ENCODE measurements at places on chromosomes 5 and 9.

DNA sequence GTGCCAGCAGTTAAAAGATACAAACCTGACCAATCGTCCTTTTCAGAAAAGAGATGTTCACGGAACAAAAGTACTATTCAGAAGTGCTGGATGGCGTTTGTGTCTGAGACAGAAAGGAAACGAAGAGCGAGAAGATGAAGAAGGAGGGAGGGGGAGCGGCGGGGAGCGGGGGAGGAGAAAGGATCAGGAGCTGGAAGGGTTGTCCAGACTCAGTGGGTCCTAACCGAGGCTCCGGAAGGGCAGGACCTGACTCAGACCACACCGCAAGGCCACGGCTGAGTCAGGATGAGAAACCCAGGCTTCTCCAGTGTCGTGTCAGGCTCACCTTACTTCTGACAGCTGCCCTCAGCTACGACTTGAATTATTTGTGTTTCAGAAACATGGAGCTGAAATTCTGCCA, 46.2 kb downstream of the PAX5 start:
- no peak for DNase-seq

DNA sequence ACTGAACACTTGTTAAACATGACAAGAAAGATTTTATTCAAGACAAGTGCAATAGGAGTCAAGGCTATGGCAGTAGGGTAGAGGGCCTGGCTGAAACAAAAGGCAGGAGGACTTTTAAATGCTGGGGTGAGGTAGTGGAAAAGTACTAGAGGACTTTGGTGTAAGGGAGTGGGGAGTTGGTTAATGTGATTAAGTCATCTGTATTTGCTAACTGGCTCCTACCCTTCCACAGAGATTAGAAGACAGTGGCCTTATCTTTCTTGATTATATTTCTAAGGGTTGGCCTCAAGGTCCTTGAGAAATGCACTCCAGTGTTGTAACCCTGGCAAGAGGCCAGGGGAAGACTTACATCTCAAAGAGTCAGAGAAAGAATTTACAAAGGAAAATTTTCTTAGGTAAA, 160.2 kb upstream of the FTMT start:
- DNase-seq = no peak

- no peak for DNase-seq
Observed at GRCh38 chr9:101860920-101861319, 122.5 kb upstream of the GRIN3A start.

GRCh38 chr9:33785914-33786313, 9.4 kb upstream of the PRSS3 start:
- DNase-seq = peak; percentile 30

DNA sequence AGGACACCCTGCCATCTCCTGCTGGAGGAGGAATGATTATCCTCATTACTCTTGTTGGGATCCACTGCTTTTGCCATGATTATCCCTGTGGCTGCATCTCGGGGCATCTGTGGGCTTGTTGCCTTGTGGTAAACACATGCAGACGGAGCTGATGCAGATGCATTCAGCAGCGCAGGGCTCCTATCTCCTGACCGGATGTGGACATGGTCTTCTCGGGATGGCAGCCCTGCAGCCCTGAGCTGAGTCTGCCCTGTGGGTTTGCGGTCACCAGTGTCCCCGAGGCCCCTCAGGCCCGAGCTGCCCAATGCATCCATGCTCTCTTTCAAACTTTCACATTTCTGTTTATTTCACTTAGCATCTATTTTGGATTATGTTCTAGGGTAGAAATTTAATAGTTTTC, 250.4 kb upstream of the IRX1 start:
- DNase-seq = no peak

GRCh38 chr9:120730654-120731514, 16.6 kb upstream of the MEGF9 start:
- peak; percentile 19 for DNase-seq

GRCh38 chr9:131708226-131709002, 31.5 kb downstream of the RAPGEF1 start:
- DNase-seq = peak; percentile 46

- no peak for DNase-seq
Observed at GRCh38 chr5:73727470-73727869, 101.5 kb downstream of the ARHGEF28 start.

- DNase-seq = no peak
Observed at GRCh38 chr5:146962801-146963355, 84.3 kb upstream of the PPP2R2B start.

GRCh38 chr5:133129950-133130349, 78.1 kb downstream of the HSPA4 start:
- no peak for DNase-seq

DNA sequence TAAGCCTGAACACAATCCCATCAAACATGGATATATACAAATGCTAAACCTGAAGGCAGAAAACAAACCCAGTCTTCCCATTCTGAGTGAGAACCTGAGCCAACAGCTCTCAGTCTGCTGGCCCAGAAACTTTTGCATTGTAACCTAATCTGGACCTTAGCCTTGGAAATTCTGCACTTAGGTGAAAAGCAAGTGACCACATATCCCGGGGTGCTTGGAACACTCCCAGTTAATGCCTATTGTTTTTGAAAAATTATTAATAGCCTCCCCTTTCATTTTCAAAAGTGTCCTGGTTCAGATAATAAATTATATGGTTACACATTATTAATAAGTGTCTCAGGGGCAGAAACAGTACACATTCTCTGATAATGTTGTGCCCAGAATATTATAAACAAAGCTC, 228.3 kb upstream of the TARS1 start:
- DNase-seq = no peak

- no peak for DNase-seq
Observed at GRCh38 chr9:118395415-118395814, 691.2 kb downstream of the TLR4 start.

DNA sequence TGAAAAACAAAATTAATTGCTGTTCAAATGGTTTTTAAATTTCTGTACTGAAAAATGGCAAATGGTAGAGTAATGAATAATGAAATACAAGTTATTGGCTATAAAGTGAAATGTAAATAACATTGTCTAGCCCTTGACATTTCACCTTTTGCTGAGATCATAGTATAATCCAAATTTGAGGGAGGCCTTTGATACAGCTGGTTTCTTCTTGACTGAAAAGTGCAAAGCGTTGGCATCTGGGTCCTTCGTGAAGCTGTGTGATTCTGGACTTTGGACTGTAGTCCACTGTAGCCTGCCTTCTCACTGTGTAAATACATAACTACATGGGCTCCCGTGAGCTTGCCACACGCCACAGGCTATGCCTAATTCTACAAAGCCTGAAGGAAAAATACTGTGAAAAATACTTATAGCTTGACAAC, 52.3 kb downstream of the ARHGEF28 start:
- no peak for DNase-seq

DNA sequence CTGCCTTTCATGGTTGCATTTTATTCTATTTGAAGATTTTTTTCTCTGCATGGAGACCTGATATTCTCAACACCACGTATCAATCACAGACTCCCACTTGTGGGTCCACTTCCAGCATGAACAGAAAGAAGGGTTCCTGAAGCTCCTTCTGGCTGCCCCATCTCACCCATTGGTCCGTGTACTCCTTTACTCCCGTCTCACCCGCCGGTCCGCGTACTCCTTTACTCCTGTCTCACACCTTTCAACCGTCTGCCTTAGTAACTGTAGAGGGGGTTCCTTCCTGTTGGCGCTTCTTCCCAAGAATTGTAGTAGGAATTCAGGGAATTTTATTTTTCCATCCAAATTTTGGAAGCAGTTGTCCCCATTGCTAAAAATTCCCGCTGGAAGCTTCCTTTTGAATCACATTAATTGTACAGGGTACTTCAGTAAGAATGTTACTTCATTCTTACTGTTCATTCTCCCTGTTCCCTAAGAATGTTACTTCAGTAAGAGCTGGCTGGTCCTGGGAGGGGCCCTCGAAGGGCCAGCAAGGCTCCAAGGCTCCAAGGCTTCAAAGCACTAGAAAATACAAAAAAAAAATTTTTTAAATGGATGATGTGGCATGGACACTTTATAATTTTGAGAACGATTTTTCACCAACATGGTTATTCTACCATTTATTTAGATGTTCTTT, 3.9 kb upstream of the LPCAT1 start:
- no peak for DNase-seq

DNA sequence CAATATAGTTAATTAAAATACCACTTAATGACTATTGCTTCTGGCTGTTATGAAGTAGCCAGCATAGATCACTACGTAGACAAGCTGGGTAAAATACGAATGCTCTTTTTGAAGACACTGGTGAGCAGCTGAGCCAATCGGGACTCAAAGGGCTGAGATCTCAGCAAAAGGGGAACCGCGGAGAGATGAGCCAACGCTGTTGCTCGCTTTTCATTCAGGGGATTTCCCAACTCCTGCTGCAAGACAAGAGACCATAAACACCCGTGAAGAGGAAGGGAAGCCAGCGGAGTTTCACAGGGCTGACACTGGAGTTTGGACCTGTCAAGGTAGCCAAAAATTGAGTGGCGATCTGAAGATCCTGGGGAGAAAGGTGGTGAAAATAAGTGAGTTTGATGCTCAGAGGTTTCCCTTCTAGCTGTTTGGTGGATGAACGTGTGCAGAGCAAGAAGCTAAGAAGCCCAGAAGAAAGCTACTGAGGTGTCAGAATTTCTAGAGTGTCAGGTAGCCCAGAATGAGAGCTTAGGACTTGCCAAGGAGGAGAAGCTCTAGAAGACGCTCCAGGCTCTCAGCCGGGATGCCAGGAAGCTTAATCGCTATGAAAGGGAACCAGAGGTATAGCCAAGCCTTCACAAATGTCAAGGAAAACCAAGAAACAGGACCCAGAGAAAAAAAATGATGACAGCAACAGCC, 79.6 kb upstream of the RNU6ATAC start:
- peak; percentile 89 for DNase-seq

- no peak for DNase-seq
Observed at GRCh38 chr5:58469896-58470295, 10.0 kb upstream of the PLK2 start.

GRCh38 chr5:137706841-137707240, 29.0 kb downstream of the KLHL3 start:
- no peak for DNase-seq

GRCh38 chr9:76835571-76836283, 70.2 kb downstream of the PRUNE2 start:
- DNase-seq = no peak
